ENCODE measurements at places on chromosomes 1 and 21.
A peak's percentile ranks its signal among the peaks of the same experiment; 100 is the strongest.

DNA sequence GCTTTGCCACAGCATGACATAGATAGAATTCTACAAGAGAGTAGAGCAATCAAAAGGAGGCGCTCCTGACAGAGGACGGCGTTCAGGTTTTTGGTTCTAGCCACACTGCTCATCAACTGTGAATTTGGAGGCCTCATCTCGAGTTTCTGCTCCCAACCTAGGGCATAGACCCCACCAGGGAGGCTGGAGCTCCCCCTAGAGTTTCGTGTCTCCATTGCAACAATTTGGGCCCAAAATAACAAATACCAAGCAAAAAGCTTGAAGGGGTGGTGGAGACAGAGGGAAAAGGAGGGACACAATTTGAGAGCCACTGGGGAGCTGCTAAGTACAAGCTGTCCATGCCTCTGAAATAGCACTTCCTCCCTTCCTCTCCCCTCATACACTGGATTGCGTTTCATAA is 297.0 kb downstream of the GPATCH2 start:
- no peak for DNase-seq

DNA sequence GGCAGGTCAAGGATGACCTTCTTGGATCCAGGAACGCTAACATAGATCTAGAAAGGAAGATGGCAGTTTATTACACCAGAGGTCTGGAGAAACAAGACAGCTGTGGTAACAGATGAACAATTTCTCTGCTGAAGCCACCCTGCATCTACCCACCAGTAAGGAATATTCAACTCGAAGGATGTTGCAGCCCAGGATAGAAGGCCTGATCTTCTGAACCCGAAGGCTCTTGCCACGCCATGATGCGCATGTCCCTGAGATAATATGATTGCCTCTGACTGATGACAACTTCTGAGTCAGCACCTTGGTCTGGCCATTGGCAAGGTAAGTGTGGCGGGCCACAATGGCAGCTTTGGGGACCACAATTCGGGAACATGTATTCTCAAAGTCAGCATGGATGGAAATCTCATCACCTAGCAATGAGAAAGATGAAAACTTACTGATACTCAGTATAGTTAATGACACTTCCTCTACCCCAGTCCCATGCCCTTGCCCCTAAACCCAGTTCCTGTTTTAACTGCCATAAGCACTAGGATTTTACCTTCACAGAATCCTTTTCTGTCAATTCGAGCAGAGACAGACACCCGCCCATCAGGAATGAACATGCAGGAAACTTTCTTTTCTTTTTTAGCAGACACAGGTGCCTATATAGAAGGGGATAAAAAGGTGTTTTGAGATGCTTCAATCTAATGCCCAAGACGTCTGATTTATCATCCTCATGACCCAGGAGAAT is 1.8 kb downstream of the TXNIP start:
- DNase-seq = no peak

DNA sequence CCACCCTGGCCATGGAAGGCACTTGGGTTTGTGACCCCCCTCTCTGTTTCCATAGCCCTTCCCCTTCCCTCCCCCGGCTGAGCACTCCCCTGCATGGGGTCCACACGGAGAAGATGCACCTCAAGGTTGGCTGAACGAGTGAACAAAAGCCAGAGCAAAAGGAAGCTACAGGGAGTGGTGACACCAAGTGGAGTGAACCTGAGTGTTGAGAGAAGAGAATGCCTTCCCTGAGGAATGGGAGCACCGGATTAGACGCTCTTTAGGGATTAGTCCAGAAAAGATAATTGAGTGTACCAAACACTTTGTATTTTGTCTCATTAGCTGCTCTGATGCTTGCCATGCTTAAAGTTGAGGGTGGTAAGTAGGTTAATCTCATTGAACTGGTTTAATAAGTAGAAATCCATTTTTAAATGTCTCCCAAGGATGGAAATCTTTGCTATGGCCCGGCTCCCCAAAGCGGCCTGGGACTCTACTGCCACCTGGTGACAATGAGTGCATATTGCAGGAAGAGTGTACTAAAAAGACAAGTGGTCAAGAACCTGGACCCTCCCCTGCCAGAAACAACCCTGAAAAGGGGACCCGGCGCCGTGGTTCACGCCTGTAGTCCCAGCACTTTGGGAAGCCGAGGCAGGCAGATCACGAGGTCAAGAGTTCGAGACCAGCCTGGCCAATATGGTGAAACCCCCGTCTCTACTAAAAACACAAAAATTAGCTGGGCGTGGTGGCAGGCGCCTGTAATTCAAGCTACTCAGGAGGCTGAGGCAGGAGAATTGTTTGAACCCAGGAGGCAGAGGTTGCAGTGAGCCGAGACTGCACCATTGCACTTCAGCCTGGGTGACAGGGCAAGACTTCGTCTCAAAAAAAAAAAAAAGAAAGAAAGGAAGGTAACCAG is 150.6 kb upstream of the ZC3H12A start:
- peak; percentile 1 for DNase-seq

DNA sequence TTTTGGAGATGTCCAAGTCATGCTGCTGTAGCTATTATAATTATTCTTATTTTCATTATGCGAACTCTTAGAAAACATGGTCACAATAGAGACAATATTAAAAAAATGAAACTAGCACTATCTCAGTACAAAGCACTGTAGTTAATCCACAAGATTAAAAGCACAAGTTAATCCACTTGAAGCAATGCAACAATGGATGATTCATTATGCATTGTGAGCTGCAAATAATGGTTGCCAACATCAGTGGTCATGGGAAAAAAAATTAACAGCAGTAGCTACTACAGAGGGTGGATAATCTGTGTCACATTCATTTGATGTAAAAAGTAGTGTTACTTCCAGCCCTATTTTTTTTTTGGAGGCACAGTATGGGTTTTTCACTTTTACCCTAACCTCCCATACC is 56.7 kb downstream of the DPT start:
- no peak for DNase-seq

- no peak for DNase-seq
These were observed 28.9 kb downstream of the ECHDC2 start for GRCh38 chr1:52892424-52893215.

GRCh38 chr1:12125422-12126355 is 41.1 kb upstream of the TNFRSF1B start:
- DNase-seq = no peak

- DNase-seq = no peak
These were observed 46.9 kb downstream of the SLX9 start for GRCh38 chr21:44986471-44987291.

GRCh38 chr1:211703812-211704537 is 28.6 kb upstream of the NEK2 start:
- no peak for DNase-seq

DNA sequence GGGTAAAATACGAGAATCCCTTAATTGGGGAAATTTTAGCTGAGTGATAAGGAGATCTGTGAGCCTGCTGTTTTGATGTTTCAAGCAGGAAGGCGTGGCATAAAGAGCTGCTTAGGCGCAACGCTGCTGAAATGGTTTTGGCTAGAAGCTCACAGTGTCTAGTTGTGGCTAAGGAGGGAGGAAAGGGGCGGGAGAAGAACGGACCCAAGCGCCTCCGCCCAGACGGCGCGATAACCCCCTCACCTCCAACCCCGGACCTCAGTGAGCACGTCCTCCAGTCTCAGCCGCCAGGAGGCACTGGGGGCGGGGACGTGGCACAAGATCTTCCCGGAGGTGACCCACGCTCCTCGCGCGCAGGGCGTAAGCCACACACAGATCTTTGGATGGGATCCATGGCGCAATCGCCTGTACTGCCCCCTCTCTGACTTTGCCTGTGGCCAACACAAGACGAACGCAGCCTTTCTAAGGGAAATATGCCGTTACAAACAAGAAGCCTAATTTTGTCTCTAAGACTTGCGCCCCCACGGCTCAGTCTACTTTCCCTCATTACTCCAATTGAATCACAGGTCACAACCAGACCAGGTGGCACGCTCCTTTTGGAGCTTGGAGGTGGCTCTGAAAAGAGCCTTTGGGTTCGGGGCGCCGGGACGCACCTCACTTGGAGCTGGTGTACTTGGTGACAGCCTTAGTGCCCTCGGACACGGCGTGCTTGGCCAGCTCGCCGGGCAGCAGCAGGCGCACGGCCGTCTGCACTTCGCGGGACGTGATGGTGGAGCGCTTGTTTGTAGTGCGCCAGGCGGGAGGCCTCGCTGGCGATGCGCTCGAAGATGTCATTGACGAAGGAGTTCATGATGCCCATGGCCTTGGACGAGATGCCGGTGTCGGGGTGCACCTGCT is 23.4 kb upstream of the RNF187 start:
- DNase-seq = no peak

GRCh38 chr1:11345971-11346715 is 73.1 kb downstream of the UBIAD1 start:
- no peak for DNase-seq

- no peak for DNase-seq
These were observed 110.7 kb upstream of the TMEM51 start for GRCh38 chr1:15042866-15043265.

GRCh38 chr21:28608646-28609045 is 384.0 kb downstream of the LTN1 start:
- DNase-seq = no peak

DNA sequence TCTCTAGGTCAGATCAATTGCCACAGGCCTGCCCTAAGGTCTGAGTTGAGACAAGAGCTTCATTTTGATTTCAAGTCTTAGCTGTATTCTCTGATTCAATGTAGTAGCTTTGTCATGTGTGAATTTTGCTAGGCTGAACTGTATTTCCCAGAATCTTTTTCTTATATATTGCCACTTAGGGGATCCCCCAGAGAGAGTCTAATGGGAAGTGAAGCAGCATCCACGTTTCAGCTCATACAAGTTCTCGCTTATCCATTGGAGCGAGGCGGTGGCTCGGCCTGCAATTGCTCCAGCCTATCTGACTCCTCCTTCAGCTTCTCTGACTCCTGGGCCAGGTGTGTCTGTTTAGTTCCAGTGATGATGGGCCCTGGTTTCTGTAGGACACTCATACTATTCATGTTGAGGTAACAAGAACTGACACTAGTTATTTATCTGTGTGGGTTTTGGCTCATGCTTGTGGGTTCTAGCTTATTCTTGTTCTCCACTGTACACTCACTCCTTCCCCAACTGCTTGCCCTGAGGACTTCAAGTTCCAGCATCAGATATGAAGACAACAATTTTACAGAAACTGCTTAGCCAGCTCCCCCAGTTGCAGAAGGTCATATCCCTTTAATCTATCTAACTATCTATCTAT is 48.2 kb downstream of the TBX19 start:
- no peak for DNase-seq

DNA sequence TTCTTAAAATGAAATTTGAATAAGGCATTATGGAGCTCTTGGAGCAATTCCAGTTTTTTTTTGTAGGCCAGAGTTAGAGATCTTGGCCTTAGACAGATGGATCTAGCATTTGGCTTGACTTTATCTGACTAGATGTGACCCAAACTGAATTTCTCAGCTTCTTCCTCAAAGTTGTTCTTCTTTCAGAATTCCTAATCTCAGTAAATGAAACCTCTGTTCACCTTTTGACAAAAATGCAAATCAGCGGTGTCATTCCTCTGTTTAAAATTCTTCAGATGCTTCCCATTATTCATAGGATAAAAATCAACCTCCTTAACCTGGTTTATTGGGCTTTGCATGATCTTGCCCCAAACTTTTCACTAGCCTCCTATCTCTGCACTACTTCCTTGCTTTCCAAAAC is 177.6 kb downstream of the RASAL2 start:
- no peak for DNase-seq

DNA sequence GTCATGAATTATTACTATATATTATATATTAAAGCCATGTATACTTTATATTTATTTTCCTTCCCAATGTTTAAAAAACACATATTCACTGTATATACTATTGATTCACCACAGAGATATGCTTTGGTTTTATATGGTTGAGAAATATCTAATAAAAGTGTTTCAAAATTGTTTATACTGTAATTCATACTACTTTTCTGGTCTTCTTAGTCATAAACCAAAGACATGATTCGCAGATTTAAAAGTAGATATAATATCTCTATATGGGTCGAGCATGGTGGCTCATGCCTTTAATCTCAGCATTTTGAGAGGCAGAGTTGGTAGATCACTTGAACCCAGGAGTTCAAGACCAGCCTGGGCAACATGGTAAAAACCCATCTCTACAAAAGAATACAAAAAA is 738.4 kb downstream of the USP25 start:
- DNase-seq = no peak
